ENCODE measurements at places on chromosomes 3 and 15. TPM values are rescaled to one million over a fixed set of nuclear protein-coding genes. Genes with fewer than 3 reads are reported as not detected.
A peak's percentile ranks its signal among the peaks of the same experiment; 100 is the strongest.

- DNase-seq = no peak
Observed at GRCh38 chr3:191353022-191353777, 22.9 kb upstream of the UTS2B start.

GRCh38 chr15:26634319-26634718 is 138.5 kb downstream of the GABRB3 start:
- no peak for DNase-seq

GRCh38 chr15:88657326-88658069 is 18.7 kb downstream of the ISG20 start:
- DNase-seq = peak; percentile 47

GRCh38 chr15:64146041-64146440 is 5.5 kb upstream of the SNX22 start:
- DNase-seq = no peak

GRCh38 chr15:29435811-29436210 is 166.2 kb upstream of the NSMCE3 start:
- DNase-seq = no peak

GRCh38 chr3:4493941-4494894 is 1.1 kb downstream of the ITPR1 start:
- DNase-seq = peak; percentile 30

GRCh38 chr3:42780892-42781700 is 8.0 kb upstream of the CCDC13 start:
- peak; percentile 78 for DNase-seq

DNA sequence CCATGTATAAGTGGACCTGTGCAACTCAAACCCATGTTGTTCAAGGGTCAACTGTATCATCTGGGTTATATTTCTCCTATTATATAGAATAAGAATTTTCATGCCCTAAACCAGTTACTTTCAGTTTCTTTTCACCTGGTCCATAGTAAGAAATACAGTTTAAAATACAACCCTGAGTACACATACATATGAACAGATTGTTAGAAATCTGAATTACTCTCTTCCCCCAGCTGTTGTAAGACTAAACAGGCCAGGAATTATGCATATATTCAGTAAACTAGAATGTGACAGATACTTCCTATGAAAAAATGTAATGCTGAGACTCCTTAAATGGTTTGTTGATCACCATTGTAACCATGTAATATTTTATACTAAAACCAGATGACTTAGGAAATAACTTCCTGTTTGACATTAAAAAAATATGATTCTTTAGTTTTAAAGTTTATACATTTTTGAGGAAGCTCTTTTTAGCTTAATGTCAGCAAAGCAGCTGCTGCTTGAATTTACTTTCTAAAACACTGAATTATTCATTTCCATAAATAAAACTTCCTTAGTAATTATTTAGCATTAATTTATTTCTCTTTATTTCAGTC is 52.5 kb upstream of the ZCWPW2 start:
- no peak for DNase-seq

The USP13 gene
- total RNA-seq = 29.8 TPM

The XIRP1 gene
- total RNA-seq = 142 TPM

The UCN2 gene
- total RNA-seq = 0.31 TPM

The TNFAIP8L3 gene
- total RNA-seq = 30.9 TPM

The PATL2 gene
- 0.19 TPM for total RNA-seq

All from myocyte (in vitro differentiated cells).